ENCODE measurements at places on chromosomes 13 and 19. TPM values are rescaled to one million over a fixed set of nuclear protein-coding genes. Genes with fewer than 3 reads are reported as not detected.

The PTPRS gene
- total RNA-seq: 10.3 TPM

The WDR87 gene
- total RNA-seq: not detected

The TJP3 gene
- total RNA-seq: 5.0 TPM

The ZIC2 gene
- total RNA-seq: not detected

The ZNF729 gene
- not detected for total RNA-seq

The PRKD2 gene
- total RNA-seq: 24.5 TPM

The NLRP4 gene
- not detected for total RNA-seq

The NBEA gene
- total RNA-seq: 1.2 TPM

The HSD11B1L gene
- 8.6 TPM for total RNA-seq

The GGN gene
- total RNA-seq: under 0.01 TPM

The PGLYRP1 gene
- total RNA-seq: not detected

The PABPC3 gene
- under 0.01 TPM for total RNA-seq

The AKAP11 gene
- total RNA-seq: 13.4 TPM

The FFAR2 gene
- not detected for total RNA-seq

The DPRX gene
- not detected for total RNA-seq

The FPR3 gene
- total RNA-seq: not detected

The TMC4 gene
- total RNA-seq: 23.2 TPM

The METTL21C gene
- total RNA-seq: not detected

The ZNF229 gene
- 10.8 TPM for total RNA-seq

The NALCN gene
- 0.26 TPM for total RNA-seq

The CBLC gene
- total RNA-seq: 65.0 TPM

The ELAVL3 gene
- not detected for total RNA-seq

The ANKLE1 gene
- total RNA-seq: 0.38 TPM

The OR4F17 gene
- total RNA-seq: not detected

The PLEKHA4 gene
- 0.79 TPM for total RNA-seq

The ZNF709 gene
- total RNA-seq: 0.26 TPM

The JUND gene
- total RNA-seq: 54.0 TPM

The MEIS3 gene
- total RNA-seq: 8.7 TPM

The IGFL2 gene
- total RNA-seq: 2.4 TPM

The ZNF85 gene
- 1.3 TPM for total RNA-seq

The DACT3 gene
- 0.13 TPM for total RNA-seq

The ZNF417 gene
- 15.5 TPM for total RNA-seq

The IL12RB1 gene
- total RNA-seq: under 0.01 TPM

The ZNF850 gene
- 1.6 TPM for total RNA-seq

The GJA3 gene
- 0.26 TPM for total RNA-seq

The GAS6 gene
- 70.0 TPM for total RNA-seq

The FCER2 gene
- not detected for total RNA-seq

All from bronchial epithelial cell (primary cell).